ENCODE measurements at places on chromosomes 1 and 21.

DNA sequence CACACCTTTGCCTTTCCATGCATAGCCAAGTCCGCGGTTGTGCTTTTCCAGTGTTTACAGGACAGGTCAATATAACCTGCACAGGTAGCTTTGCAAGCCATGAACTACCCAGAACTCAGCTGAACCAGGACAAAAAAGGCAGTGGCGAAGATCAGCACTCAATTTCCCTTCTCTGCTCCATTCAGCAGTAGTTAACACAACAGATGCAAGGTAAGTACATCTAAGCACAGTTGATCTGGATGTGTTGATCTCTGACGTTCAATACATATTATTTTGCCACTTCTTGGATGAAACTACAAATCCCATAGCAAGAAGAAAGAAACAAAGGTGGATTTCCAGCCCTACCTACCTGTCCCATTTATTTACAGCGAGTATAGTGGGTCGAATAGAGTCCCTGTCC, 146.6 kb upstream of the KRTAP19-8 start:
- no peak for DNase-seq

DNA sequence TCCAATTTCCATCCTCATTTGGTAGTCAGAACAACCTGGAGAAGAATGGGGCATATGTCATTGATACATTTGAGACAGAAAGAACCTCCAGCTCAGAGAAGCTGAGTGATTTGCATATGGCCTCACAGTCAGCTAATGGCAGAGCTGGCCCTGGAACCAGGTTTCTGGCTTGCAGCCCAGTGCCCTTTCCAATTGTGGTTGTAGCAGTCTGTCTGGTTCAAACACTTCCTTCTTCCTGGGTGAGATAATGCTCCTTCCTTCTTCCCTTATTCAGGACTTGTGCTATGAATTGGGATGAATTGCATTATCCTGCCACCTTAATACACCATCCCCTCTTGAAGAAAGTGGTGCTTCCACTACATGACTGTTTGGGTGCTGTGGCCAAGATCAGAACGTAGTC, 24.2 kb downstream of the SLC5A9 start:
- peak; percentile 14 for DNase-seq

DNA sequence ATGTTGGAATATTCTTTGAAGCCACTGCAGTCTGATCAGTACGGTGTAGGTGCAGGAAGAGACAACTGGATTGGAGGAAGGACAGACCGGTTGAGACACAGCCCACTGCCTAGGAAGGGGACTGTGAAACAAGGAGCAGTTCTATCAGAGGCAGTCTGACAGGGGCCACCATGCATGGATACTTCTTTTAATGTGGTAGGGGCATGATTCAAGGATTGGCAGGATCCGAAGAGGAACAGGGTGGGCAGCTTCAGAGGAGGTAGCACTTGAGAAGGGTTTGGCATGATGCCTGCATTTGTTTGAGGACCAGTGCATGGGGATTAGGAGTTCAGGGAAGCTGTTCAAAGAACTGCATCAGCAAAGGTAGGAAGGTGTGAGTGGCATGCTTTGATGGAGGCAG, 167.9 kb downstream of the DYRK1A start:
- no peak for DNase-seq

DNA sequence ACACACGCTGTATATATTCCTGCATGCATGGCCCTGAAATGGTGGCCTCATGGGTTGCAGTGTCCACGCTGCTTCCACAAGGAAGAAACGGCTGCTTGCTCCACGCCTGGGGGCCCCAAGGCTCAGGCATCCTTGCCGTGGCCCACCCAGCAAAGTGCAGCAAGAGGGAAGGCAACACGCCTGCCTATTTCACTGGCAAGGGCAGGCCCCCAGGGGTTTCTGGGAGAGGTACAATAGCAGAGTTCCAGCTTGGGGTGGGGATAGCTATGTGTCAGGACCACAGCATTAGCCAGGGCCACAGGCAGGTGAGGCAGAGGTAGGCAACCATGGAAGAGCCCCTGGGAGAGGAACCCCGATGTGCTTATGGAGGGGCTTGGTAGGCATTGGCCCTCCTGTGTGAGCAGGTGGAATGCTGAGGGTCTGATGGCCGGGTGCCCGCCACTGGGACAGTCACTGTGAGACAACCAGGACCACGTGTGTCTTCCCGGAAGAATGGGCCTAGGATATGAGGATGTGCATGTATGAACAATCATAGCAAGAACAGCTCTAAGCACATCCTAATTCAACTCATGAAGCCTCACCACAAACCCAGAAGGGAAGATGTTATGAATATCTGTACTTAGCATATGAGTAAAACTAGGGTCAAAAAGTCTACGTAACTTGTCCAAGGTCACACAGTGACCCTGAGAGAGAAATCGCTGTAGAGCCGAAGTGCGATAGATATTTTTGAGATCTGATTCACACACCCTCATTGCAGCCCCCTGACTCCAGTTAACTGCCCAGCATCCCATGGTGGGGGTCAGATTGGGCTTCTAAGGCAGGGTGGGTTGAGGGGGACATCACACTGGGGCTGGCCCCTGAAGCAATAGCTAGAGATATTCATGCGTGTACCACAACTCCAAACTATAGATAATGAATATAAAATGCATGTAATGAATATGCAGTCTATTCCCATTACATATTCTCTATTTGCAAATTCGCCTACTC, 11.8 kb downstream of the TFF2 start:
- no peak for DNase-seq

DNA sequence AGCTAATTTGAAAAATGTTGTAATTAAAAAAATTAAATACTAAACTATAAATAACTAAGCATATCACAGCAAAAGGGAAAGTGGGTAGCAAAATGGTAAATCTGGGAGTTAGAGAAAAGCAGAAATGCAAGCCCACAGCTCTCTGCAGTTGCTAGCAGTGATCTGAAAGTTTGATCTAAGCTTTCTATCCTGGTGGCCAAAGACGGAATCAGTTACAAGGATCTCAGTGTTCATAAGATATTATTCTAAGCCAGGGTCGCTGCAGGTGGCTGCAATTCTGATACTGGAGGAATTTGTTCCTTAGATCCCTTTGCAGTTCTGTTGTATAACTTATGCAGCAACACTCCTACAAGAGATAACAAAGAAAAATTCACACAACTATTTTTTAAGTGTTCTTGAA, 363.7 kb downstream of the SETD4 start:
- peak; percentile 41 for DNase-seq

DNA sequence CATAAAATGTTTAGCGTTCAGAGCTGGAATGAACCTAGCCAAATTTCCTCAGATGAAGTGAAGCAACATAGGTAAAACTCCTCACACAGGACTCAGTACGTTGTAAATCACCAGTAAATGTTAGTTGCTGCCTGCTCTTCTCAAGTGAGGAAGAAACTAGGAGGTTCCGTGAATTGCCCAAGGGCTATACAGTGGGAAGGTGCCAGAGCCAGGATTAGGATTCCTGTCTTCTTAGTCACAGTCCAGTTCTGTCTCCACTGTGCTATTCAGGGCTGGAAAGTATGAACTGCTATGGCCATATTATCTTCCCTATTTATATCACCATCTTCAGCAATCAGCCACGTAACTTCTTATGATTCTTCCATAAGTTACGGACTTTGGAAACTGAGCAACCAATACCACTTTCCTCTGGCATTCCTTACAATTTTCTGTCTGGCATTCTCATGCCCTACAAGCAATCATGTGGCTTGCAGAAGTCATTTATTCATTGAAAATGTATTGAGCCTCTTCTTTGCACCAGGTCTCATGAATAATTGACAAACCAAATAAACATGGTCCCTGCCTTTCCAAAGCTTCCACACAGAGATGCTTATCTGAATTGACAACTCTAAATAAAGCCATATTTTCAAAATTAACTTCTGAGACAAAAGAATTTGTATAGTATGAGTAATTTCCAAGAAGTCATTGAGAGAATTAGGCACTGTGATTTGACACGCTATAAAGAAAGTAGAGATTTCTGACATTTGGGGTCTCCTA, 271.6 kb upstream of the SGIP1 start:
- DNase-seq = no peak

DNA sequence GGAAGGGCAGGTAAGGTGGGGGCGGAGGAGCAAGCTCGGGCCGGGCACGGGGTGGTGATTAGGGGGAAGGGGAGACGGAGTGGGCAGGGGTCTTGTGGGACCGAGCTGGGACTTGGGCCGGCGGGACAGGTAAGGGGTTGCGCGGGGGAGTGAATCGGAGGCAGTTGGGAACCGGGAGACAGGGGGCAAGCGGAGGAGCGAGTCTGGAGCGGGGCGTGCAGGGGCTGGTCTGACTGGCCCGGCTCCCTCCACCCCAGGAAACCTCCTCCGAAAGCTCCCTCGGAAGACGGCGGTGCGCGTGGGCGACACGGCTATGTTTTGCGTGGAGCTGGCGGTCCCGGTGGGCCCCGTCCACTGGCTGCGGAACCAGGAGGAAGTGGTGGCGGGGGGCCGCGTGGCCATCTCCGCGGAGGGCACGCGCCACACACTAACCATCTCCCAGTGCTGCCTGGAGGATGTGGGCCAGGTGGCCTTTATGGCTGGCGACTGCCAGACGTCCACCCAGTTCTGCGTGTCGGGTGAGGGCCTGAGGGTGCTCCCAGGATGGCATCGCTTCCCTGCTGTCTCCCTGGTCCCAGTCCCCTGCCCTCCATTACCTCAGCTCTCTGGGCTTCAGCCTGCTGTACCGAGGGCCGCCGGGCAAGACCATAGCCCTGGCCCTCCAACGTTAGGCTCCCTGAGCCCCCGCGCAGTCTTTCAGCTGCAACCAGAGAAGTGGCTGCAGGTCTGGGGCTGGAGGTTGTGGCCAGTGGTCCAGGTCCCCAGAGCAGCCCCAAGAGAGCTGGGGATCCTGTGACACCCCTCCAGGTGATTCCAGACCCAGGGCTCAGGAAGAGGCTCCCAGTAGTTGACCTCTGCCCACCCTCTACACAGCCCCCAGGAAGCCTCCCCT, 6.3 kb downstream of the OBSCN start:
- DNase-seq = no peak

DNA sequence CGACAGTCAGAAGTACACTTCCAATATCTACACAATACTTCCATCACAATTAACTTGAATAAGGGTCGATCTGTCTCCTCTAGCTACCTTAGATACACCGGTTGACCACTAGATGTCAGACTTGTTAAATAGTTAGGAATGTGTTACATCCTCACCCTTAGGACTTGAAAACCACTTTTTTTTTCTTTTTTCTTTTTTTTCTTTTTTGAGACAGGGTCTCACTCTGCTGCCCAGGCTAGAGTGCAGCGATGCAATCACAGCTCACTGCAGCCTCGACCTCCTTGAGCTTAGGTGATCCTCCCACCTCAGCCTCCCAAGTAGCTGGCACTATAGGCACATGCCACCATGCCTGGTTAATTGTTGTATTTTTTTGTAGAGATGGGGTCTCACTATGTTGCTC, 120.4 kb upstream of the GREM2 start:
- DNase-seq = peak; percentile 37

Measured in MV-4-11 (cell line).